ENCODE measurements at places on chromosomes 11 and 22.

GRCh38 chr11:1230456-1231395, 7.9 kb downstream of the MUC5B start:
- peak; percentile 4 for DNase-seq

GRCh38 chr11:72525466-72525865, 91.1 kb upstream of the CLPB start:
- no peak for DNase-seq

- DNase-seq, result no peak
These were observed 2.5 kb upstream of the DERL3 start for GRCh38 chr22:23841292-23841691.

DNA sequence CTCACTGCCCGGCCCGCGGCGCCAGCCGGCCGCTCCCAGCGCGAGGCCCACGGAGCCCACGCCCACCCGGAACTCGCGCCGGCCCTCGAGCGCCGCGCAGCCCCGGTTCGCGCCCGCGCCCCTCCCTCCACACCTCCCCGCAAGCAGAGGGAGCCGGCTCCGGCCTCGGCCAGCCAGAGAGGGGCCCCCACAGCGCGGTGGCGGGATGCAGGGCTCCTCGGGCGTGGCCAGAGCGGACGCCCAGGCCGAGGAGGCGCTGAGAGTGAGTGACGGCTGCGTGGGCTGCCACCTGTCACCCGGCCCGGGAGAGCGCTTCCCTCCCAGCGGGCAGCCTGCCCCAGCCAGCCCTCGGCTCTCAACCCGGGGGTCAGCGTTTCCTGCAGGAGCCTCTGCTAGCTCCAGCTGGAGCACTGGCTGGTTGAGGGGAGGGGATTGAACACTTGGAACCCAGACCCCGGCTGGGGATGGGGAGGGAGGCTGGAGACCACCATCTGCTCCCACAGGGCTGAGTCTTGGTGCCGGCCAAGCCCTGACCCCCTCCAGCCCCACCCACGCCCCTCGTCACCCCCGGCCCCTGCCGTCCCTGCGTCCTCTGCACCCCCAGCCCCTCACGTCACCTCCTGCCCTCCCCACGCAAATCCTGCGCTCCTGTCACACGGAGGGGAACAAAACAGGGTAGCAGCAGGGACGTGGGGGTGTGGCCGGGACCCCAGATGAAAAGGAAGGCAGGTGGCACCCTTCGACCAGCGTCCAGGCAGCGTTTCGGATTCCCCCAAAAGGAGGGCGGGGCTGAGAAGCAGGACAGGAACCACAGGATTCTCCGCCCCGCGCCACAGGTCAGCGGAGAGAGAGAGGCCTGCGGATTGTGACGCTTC, 157.0 kb downstream of the BRD1 start:
- peak; percentile 68 for DNase-seq

DNA sequence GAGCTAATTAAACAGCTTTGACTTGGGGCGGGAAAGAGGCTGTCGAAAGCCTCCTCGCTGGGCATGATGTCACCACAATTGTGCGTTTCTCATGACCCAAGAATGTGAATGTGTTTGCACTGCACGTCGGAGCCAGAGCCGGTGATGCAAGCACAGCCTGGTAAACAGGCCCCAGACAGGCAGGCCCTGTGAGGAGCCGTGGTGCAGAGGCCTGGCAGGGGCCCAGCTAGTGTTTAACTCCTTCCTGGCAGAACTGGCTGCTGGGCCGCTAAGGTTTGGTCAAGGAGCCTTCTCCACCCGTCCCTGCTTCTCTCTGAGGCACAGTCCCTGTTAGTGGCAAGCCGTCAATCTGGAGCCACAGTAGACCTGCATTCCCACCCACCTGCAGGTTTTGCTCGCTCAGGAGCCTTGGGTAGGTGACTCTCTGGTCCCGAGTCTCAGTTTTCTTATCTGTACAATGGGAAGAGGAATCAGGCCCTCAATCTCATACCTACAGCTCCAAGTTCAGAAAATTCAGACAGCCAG, 25.4 kb upstream of the SMTN start:
- DNase-seq, result no peak

DNA sequence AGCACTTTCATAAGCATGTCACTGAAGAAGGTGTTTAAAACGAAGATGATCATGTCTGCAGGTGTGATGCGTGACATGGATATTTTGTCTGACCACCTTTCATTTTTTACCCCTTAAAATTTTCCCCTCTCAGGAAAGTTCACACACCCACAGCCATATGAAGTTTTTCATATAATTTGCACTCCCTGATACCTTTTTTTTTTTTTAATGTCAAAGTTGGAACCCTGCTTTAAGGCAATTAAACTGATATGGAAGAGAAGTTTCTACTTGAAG, 104.6 kb downstream of the ATXN10 start:
- DNase-seq, result no peak

DNA sequence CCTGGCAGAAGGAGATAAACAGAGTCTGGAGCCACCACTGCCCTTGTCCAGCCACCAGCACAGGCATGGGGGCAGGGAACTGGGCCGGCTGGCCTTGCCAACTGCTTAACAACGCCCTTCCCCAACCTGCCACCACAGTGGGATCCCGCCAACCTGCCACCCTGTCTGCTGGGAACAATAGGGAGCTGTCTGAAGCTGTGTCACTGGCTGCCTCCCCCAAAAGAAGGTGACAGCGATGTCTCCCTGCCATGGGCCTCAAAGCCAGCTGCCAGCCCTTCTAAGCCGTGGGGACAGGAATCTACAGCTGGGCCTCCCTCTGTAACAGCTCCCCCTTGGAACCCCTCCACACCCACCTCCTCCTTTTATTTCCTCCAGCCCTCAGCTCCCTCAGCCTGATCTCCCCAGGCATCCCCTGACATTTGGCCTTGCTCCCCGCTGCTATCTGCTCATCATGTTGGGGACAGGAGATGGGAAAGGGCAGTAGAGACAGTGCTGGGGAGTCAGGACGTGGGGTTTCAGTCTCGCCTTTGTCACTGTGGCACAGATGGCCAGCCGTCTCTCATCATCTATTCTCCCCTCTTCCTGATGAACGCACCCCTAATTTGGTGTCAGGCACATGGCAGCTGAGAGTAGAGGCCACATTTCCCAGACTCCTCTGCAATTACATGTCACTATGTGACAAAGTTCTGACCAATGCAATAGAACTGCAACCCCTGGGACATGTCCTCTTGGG, 51.3 kb upstream of the PRDM11 start:
- DNase-seq, result peak; percentile 34

GRCh38 chr11:134442246-134442645, 30.2 kb upstream of the B3GAT1 start:
- DNase-seq, result no peak

GRCh38 chr11:86737737-86738136, 62.6 kb upstream of the PRSS23 start:
- no peak for DNase-seq

- DNase-seq, result no peak
These were observed 43.1 kb upstream of the TRIM77 start for GRCh38 chr11:89667001-89667400.

- no peak for DNase-seq
These were observed 27.7 kb downstream of the PICALM start for GRCh38 chr11:86040919-86041850.

GRCh38 chr22:44979154-44979553, 30.7 kb downstream of the PHF21B start:
- DNase-seq, result no peak

DNA sequence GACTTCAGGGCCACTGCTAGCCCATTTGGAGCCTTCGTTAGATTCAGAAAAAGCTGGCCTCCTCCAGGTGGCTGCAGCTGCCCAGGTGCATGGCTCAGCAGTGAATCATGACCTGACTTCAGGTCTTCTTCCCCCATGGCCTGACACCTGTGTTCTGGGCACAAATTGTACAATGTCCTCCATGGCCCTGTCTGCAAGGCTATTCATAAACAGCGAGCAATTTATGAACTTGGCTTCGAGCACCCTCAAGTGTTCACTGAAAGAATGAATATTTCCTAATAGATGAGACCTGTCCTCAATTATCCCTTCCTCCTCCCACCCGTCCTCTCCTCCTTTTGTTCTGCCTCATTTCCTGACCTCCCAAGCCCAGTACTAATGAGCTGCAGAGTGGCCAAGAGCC, 12.2 kb upstream of the VPS37C start:
- DNase-seq, result peak; percentile 35

DNA sequence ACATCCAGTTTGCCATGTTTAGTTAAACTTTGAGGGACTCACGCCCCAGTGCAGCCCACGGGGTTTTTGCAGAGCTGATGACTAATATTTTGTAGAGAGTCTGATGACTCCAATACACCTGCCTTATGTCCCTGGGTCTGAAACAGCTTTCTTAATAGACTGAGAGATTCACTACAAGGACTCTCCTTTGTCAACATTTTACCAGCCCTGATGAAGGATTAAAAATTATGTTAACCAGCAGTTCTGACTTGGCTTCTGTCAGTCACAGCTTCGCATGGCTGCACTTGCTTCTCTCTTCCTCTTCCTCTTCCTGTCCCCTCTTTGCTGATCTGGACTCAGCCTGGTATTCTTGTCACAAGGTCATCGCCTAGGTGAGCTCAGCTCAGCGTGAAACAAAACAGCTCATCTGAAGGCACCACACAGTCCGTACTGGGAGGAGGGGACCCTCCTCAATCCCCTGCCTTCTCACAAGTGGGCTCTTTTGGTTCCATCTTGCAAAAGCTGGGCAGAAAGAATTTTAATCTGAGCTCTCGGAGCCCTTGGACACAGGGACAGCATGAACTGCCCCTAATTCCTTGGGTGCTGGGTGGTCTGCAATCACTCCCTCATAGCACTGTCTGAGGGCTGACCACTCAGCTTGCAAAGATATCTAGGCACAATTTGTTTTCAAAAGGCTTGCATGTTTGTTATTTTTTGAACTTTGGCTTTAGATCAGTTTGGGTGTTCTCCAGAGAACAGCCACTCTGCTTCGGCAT, 38.1 kb upstream of the POU2AF1 start:
- no peak for DNase-seq

DNA sequence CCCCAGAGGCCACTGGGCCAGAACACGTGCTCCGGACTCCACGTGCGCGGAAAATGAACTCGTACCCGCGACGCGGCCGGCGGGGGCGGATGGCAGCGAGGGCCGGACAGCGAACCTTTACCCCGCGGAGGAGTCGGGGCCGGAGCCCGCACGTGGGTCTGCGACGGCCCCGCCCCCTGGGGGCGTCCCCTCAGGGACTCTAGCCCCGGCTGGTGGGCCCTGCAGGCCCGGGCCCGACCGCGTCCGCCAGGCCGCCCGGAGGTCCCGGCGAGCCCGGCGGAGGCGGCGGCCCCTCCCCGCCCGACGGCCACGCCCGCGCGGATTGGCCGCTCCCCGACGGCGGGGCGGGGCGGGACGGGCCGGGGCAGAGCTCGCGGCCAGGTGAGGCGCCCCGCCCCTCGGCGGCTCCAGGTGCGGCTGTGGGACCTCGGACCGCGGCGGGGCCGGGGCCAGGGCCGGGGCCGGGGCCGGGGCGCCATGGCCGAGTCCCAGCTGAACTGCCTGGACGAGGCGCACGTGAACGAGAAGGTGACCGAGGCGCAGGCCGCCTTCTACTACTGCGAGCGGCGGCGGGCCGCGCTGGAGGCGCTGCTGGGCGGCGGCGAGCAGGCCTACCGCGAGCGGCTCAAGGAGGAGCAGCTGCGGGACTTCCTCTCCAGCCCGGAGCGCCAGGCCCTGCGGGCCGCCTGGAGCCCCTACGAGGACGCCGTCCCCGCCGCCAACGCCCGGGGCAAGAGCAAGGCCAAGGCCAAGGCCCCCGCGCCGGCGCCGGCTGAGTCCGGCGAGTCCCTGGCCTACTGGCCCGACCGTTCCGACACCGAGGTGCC, at the start of gene FAM83F:
Gene FAM83F (plus strand): TSS at position 389 of the 827 bp plus-strand sequence. CDS start 89 bp downstream, at position 478.
- DNase-seq, result no peak

GRCh38 chr22:36215981-36216380, 14.4 kb upstream of the APOL4 start:
- peak; percentile 57 for DNase-seq

DNA sequence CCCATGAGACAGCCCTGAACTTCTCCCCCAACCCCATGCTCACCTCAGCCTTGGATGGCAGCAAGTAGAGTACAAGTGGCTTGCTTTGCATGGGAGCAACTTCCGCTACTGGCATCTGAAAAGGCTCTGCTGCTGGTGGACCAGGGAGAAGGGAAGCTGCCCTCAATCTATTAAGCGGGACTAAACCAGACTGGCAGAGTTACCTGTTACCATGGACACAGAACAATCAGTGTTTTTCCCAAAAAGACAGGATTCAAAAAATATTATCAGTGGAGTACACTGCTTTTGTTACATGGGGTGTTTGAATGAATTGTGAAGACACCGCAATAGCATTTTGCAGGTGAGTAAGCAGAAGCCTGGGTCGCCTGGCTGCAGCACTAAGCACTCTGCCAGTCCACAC, 631.4 kb upstream of the B3GAT1 start:
- DNase-seq, result no peak

DNA sequence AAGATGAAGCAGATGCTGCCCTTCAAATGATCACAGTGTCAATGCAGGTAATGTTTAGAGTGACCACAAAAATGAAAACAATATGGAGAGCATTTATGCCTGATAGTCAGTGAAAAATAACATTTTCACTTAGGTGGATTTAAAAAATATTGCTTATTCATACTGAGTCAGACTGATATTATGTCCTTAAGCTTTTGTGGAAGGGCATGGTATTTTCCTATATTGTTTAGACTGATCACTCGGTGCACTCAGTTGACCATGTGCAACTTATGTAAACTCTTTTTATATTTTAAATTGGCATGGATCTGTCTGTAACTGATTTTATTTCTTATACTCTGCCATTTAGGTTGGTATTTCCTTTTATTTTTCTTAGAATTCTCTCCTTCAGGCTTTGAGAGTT, 106.6 kb downstream of the DYNC2H1 start:
- DNase-seq, result no peak

DNA sequence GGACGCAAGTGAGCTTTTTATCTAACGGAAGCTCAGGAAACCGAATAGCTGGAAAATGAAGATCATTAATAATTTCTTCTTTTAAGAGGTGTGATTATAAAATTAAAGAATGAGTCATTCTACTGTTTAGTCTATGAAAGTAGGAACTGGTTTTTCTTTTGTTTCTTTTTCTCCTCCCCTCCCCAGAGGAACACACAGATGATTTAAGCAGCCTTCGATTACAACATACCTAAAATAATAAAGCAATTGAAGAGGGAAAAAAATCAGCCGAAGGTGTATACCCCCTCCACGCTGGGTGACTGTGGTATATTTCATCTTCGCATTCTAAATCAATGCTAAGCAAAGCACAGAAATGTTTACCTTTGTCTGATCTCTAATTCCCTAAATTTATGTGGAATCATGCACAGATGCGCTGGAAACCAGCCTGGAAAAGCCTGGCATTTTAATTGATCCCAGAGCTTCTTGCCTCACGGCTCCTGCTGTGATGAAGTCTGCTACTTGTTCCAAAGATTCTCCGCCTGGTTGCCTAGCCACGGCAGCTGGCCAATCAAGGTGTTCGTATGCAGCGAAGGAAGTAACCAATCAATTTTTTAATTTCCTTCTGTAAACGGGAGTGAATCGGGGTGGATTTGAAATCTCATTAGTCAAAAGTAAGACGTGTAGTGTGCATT, 133.9 kb downstream of the FANCF start:
- peak; percentile 46 for DNase-seq

GRCh38 chr11:34600339-34601084, 20.4 kb upstream of the EHF start:
- DNase-seq, result no peak

DNA sequence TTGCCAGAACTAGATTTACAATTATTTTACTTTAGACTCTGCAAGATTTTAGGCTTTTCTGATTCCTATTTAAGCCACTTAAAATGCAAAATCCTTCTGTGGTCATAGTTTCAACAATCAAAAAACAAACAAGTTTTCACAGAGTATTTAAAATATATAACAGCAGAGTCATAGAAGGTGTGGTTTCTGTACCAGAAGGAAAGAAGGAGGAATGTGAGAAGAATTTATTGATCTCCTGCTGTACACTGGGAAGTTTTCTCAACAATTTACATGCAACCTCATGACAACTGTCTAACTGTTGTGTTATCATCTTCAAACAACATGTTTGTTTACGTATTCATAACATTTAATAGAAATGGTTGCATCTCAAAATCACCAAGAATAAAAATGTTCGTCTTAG, 102.3 kb upstream of the CEP126 start:
- no peak for DNase-seq

Measured in WERI-Rb-1 (cell line).